Temporal lobe (tissue), 4 donors: ENCODE measurements at places on chromosomes 12 and 14. TPM values are rescaled to one million over a fixed set of nuclear protein-coding genes. Genes with fewer than 3 reads are reported as not detected.

SMCO2 gene
- total RNA-seq = not detected

MANSC1 gene
- 2.5 TPM for total RNA-seq

SPX gene
- 0.25 TPM for total RNA-seq

TAS2R42 gene
- total RNA-seq = not detected

CAPZA3 gene
- not detected for total RNA-seq

MORN3 gene
- 4.4 TPM for total RNA-seq

ANO4 gene
- 72.8 TPM for total RNA-seq

CPM gene
- total RNA-seq = 1.7 TPM
